Astrocyte (in vitro differentiated cells and primary cell): ENCODE measurements at places on chromosomes 5 and 9. TPM values are rescaled to one million over a fixed set of nuclear protein-coding genes. Genes with fewer than 3 reads are reported as not detected.

Gene PPP3R2
- not detected in 2 replicates for total RNA-seq

DNA sequence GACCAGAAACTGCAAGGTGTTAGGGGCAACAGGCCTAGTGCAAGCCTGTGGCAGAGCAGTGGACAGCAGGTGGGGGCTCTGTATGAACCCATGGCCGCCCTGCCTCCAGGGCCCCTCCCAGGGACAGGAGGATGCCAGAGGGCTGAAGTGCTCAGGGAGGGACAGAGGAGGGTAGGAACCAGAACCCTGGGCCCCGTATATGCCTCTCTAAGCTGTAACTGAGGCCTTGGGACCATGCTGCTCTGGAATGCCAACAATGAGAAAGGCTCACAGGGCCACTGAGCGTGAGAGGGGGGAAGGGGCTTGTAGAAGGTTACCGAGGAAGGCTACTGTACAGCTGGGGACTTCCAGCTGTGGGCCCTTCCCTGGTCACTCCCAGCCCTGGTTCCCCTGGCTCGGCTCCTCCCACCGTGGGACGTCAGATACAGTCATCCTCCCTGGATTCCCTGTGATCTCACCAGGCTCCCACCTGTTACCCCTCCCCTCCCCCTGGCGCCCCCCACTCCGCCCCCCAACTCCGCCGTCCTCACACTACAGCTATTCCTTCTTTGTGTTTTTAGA lies 21.1 kb downstream of the AQP7 start:
- DNase-seq = no peak

DNA sequence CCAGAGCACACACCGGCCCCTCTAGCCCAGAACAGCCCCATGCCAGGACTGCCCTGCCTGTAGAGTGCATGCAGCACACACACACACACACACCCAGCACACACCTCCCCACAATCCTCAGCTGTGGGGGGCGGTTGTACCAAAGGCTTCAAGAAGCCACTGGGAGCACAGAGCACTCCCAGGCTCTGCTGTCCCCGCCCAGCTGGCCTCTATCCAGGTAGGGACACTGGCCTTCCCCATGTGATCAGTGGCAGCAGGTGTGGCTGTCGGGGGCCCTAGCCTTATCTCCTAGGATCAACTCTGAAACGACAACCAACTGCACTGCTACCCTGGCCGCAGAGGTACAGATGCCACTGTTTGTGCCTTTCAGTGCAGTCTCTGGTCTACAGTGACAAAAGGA lies 2.0 kb downstream of the ANAPC2 start:
- DNase-seq = no peak

GRCh38 chr5:133950821-133951612 lies 17.4 kb downstream of the C5orf15 start:
- DNase-seq = peak; percentile 40

GRCh38 chr9:90773617-90774016 lies 28.0 kb upstream of the SYK start:
- no peak for DNase-seq

Gene SLC1A3
- 20.9 and 23.8 TPM in 2 replicates for total RNA-seq

Gene PPP2R2B
- 2.4 and 5.2 TPM in 2 replicates for total RNA-seq

DNA sequence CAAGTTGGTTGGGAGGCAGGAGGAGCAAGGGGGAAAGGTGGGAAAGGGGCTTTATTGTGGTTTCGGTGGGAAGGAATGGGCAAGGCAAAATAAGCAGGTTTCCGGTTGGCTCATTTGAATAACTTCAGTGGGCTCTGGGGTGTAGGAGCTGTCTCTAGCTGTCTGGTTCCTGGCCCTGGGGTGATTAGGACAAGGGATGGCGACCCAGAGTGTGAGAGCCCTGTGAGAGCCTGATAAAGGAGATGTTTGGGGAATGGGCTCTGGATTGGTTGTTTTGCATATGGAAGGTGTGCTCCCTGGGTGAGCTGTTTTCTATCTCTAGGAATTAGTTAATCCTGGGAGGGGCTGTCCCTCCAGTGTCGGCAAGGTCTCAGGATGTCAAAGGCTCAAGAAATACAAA lies 15.4 kb downstream of the ANKRD34B start:
- DNase-seq = no peak

Gene MZB1
- 0.22 TPM in 1 of 2 replicates, not detected in the other for total RNA-seq
